ENCODE measurements at places on chromosomes 6 and 20.

DNA sequence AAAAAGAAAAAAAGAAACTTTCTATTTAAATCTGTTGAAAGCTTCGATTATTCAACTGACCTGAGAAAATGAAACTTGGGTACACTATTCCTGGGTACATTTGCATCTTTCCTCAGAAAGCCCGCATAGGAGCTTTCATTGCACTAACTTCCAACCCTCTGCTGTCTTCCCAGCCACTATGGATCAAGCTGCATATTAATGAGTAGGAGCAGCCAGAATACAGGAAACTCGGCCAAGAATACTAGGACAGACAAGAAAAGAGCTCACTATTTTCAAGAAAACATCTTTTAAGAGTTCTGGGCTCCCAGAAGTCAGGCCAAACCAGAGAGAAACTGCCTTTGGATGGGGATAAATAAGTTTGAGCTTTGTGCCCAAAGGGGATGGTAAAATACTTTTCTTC is 135.0 kb upstream of the CCDC28A start:
- no peak for DNase-seq

DNA sequence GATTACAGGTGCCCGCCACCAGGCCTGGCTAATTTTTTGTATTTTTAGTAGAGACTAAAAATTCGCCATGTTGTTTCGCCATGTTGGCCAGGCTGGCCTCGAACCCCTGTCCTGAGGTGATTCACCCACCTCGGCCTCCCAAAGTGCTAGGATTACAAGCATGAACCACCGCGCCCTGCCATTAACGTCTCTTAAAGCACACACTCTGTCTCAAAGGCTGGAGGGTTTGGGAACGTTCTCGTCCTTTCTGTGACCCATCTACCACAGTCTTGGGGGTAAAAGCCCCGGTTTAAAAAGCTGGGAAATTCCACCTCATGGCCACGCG is 57.8 kb upstream of the ARID1B start:
- DNase-seq, result no peak

DNA sequence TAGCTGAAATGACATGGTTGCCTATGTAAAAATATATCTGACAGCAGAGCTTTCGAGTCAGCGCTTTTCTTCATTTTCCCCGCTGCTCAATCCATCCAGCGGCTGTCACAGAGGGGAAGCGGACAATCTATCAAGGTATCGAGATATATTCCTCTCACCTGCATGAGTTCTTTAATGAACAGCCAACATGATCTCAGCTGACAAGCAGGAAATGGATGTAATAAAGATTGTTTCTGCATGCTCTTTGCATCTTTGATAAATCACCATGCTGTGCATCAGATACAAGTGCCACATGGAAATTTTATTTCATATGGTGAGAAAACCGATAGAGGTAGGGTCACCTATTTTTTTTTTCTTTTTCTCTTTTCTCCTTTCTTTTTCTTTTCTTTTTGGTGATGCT is 602.3 kb upstream of the MMS22L start:
- no peak for DNase-seq

DNA sequence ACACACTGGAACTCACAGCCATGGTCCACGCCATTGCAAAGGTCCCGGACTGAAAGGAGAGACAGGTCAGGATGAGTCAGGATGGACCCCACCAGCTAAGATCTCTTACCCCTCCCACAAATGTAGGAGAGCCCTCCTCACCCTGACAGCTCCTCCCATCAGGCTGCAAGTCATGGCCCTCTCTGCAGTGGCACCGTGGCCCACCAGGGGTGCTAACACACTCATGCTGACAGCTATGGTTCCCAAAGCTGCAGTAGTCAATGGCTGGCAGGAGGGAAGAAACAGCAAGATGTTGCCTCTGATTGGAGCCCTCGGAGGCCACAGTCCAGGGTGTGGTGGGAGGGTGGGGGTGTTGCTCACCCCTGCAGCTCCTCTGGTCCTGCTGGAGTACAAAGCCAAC is 5.7 kb upstream of the RBPJL start:
- no peak for DNase-seq

GRCh38 chr6:43089874-43090558 is 13.9 kb downstream of the PTK7 start:
- DNase-seq, result no peak

- no peak for DNase-seq
Measured at GRCh38 chr20:4802527-4802926, 80.8 kb downstream of the PRND start.

- DNase-seq, result no peak
Measured at GRCh38 chr6:3282476-3283236, 23.9 kb downstream of the PSMG4 start.

GRCh38 chr20:33843050-33843449 is 31.9 kb downstream of the CHMP4B start:
- DNase-seq, result no peak

GRCh38 chr20:57938158-57939108 is 228.6 kb upstream of the PMEPA1 start:
- no peak for DNase-seq

DNA sequence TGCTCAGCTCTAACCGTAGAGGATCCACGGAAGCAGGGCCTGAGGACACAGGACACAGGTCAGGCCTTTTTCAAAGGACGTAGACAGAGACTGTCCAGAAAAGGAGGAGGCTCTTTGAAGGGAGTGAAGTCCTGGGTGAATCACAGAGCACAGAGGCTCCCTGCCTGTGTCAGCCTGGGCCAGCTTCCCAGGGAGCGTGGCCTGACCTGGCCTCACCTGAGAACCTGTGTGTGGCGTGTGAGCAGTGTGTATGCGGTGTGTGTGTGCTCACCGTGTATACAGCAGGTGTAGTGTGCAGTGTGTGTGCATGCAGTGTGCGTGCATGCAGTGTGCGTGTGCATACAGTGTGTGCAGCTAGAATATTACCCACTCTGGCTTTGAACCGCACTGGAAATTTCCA is 56.0 kb upstream of the FNDC1 start:
- DNase-seq, result no peak

DNA sequence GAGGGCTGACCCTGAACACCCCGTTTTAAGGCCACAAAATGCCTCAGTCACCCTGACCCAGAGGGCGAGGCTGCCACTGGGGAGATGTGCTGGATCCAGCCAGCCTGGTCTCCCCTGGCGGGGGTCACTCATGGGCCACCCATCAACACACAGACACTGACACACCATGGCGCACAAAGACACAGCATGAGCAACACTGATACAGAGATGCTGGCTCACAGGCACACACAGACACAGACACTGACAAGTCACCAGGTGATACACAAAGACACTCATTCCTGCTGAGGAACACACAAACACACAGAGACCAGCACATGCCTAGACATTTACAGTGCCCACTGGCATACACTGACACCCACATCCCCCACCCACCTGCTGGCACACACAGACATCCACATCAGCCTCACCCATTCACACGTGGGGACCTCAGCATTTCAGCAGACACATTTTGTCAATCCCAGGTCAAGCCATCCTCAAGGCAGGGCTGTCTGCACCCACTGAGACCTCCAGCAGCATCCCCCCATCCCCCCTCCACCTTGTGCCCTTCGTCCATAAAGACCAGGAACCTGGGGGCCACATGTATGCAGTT is 63.4 kb downstream of the MDGA1 start:
- DNase-seq, result no peak

GRCh38 chr6:53926505-53926904 is 131.7 kb downstream of the LRRC1 start:
- no peak for DNase-seq

GRCh38 chr20:62546606-62547005 is 70.8 kb upstream of the GATA5 start:
- no peak for DNase-seq

DNA sequence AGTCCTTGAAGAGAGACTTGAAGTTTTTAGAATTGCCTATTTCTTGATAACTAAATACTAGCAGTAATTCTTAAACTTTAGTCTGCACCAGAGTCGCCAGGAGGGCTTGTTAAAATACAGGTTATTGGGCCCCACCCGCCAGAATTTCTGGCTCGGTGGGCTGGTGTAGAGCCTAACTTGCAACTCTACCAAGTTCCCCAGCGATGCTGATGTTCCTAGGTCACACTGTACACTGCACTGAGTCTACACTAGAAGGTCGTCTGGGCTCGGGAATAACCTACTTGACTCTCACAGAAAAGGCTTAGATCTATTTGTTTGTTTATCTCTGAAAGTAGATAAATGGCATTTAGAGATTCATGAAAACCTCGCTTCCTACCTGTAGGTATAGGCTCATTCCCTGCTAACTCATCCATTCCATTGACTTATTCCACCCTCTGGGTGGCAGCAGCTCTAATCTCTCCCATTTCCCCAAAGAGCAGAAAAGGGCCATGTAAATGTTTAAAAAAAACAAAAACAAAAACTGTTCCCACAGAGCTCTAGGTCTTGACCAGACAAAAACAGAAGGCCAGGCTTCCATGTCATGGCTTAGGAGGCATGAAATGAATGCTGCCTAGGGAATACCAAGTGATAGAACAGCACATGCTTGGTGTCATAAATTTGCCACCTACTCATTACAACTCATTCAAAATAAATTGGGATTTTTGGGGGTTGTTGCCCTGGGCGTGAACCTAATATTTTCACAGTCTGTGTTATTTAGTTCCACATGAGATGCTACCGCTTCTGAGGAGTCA is 292.1 kb downstream of the ADGB start:
- DNase-seq, result no peak

DNA sequence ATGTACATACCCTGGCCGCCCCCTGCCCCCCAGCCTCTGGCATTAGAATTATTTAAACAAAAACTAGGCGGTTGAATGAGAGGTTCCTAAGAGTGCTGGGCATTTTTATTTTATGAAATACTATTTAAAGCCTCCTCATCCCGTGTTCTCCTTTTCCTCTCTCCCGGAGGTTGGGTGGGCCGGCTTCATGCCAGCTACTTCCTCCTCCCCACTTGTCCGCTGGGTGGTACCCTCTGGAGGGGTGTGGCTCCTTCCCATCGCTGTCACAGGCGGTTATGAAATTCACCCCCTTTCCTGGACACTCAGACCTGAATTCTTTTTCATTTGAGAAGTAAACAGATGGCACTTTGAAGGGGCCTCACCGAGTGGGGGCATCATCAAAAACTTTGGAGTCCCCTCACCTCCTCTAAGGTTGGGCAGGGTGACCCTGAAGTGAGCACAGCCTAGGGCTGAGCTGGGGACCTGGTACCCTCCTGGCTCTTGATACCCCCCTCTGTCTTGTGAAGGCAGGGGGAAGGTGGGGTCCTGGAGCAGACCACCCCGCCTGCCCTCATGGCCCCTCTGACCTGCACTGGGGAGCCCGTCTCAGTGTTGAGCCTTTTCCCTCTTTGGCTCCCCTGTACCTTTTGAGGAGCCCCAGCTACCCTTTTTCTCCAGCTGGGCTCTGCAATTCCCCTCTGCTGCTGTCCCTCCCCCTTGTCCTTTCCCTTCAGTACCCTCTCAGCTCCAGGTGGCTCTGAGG is 7.6 kb downstream of the CDKN1A start:
- DNase-seq, result no peak

DNA sequence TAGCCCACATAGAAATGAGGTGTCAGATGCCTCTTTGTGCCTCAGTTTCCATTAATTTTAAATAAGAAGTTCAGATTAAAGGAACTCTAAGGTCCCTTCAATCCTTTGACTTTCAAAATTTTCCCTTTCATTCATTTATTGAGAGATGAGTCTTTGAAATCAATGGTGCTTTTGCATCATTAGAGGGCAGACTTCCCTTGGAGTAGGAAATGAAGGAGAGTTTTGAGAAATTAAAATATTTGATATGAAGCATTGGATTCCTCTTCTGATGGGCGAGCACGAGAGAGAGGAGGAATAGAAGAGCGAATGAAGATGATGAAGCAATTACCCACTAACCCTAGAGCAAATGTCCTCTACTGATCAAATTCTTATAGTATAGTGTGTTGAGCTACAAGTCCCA is 105.7 kb downstream of the EDN1 start:
- DNase-seq, result no peak

DNA sequence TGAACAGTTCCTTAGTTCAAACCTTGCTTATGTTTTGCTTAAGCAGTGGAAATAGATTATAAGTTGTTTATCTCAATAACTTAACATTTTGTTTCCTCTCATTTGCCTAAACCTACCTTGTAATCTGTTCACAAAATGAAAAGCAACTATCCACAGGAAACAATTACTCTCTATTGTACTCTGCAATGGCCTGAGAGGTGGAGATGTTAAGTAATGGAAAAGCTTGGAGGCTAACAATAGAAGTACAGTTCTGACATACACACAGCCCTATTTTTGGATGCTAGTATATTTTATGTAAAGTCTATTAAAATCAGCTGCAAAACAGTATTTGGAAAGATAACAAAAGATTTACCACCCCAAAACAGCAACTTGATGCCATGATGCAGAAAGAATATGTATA is 82.1 kb downstream of the TINAG start:
- DNase-seq, result no peak

DNA sequence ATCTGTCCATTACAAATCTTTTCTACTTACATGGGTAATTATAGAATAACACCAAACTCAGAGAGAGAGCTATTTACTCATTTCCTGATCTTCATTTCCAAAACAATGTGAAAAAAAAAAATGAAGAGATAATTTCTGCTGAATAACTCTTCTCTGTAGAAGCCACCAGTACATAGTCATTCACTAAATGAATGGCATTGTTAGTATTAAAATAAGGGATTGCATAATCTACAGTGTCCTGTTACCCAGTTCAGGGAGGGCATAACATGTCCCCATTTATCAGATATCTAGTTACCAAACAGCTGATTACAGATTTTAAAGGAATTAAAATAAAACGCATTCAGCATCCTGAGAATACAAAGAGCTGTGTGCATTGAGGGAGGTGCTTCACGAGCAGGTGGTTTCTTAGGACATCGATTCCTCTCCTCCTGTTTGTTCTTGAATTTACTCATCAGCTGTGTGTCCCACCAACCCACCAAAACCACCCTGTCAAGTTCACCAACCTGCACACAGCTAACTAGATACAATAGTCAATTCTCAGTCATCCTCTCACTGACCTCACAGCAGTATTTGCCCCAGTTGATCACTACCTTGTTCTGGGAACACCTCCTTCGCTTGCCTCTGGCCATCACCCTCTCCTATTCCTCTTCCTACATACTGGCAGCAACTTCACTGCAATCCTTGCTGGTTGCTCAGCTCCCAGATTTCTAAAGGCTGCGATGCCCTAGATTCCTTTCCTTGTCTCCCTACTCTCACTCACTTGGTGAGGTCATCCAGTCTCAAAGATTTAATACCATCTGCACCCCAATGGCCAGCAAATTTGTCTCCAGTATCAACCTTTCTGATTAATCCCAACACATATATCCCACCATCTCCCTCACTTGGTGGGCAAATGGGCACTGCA is 18.7 kb downstream of the CNKSR3 start:
- no peak for DNase-seq

GRCh38 chr6:121161886-121162285 is 172.4 kb downstream of the TBC1D32 start:
- DNase-seq, result no peak

DNA sequence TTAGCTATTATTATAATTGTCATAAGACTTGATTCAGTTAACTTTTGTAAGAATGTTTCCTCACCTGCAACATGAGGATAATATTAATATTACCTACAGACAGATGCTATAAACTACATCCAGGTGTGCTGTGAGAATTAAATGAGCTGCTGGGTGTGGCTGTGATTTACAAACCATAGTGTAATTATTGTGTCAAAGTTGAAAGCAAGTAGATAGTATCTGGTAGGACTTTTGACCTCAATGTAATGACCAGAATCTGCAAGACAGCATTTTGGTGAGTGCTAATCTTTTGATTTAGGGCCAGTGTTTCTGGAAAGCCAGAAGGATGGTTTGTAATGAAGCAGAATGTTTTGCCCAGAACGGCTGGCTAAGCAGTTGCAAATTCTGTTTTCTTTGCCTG is 162.5 kb downstream of the TRMT11 start:
- DNase-seq, result no peak
